ENCODE measurements at places on chromosomes 5 and 9.

- no peak for DNase-seq
These were observed 67.9 kb downstream of the XRCC4 start for GRCh38 chr5:83145241-83145640.

GRCh38 chr5:6714226-6715041 lies 1.2 kb downstream of the TENT4A start:
- no peak for DNase-seq

DNA sequence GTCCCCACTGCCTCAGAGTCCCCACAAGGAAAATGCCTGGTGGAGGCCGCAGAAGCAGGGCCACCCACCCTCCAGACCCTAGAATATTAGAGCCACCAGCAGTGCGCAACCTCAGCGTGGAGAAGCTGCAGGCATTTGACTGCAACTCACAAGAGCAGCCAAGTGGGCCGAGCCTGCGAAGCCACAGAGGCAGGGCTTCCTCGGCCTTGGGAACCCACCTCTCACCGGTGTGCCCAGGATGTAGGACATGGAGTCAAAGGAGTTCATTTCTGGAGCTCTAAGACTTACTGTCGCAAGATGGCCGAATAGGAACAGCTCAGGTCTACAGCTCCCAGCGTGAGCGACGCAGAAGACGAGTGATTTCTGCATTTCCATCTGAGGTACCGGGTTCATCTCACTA lies 397.9 kb upstream of the PIK3R1 start:
- no peak for DNase-seq

DNA sequence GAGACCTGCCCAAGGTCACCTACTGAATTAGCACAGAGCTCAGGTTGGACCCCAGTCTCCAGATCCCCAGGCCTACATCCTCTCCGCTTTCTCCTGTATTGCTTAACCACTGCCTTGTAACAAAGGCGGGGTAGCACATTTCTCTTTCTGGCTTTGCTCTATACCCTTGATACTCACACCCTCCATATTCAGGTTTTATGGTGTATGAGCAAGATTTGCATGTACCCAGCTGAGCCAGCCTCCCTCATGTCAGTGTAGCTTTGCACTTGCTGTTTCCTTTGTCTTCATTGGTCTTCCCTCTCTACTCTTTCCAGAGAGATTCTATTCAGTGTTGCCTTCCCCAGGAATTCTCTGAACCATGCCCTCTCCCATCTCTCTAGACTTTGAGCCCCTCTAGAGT lies 19.6 kb upstream of the ZCCHC7 start:
- DNase-seq: no peak

DNA sequence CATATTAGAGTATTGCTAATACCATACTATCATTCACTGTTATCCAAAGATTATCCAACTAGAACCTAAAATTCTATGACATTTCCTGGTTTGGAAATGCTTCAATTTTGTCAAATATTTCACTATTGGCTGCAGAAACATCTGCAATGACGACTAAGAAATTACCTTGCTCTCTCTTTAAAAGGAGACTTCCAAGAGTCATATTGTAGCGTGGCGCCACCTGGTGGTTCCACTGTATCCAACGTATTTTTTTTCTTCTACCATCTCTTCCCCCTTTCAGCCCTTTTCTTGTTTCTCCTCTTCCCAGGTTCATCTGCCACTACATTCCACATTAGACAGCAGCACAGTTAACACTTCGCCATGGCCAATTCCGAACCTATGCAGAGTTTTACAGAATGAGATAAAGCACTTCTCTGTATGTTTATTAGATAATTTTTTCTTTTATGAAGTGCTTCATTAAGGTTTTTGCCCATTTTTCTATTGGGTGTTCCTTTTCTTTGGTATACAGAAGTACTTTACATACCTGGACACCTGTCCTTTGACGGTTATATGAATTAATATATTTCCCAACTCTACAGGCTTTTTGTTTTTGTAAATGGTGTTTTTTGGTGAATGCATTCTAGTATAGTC lies 153.5 kb downstream of the CDC42SE2 start:
- peak; percentile 52 for DNase-seq

All from stimulated activated CD8-positive, alpha-beta memory T cell treated with anti-CD3 and anti-CD28 coated beads, Interleukin-7, amount 100 ng/mL, for 1 hour (primary cell).